IPS-NIHi11 (cell line): ENCODE measurements at places on chromosomes 5 and 9.

DNA sequence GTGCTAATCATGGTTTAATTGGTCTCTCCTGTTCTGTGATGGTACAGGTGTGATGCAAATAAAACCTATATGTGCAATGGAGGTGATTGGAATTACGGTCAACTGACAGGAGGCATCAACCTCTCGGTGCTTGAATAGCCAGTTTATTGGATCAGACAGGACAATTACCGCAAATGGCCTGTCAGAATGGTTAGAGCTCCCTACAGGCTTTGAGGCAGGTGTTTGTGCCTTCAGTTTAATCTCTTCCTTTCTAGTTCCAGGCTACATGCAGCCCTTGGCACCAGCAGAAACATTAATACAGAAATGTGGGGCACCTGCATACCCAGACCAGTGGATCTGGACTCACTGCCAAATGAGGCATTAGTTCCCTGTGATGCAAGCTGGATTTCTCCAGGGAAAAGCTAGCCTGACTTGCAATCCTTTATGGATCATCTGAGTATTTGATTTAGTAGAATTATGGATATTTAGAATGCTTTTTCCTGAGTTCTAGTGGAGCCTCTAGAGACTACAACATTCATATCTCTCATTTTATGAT, 128.6 kb downstream of the MAT2B start:
- DNase-seq: no peak

DNA sequence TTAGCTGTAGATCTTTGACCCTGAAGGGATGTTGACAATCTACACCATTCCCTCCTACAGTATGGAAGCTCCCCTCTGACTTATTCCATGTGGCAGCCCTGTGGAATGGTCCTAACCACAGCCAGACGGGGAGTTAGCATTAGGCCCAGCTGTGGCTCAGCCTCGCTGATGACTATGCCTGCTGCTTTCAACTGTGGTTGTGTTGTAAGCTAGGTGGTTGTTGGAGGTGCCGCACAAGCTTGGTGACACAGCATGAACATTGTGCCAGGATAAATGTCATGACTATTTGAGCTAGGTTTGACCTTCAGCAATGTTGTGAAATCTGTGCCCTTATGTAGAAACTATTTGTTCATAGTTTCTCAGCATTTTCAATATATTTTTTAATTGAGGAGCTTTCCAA, 40.6 kb downstream of the SGCD start:
- no peak for DNase-seq

DNA sequence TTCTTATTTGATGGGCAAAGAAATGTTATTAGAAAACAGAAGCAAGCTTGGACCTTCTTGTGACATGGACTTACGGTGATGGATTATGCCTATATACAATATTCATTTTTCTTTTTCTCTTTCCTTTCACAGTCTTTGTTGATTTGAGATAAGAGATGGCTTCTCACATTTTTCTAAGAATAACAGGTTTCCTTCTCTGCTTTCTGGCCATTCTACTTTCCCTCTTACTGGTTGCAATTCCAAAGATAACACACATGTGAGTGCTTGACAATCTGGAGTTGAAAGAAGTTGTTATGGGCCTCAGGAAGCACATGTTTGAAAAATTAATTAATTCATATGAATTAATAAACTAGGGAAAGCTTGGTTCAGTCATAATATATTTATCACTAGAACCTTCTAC, 89.8 kb upstream of the RPS23 start:
- no peak for DNase-seq

GRCh38 chr9:84261070-84261746, 79.3 kb downstream of the SLC28A3 start:
- peak; percentile 85 for DNase-seq

- no peak for DNase-seq
Measured at GRCh38 chr5:86814907-86815306, 197.2 kb downstream of the COX7C start.

DNA sequence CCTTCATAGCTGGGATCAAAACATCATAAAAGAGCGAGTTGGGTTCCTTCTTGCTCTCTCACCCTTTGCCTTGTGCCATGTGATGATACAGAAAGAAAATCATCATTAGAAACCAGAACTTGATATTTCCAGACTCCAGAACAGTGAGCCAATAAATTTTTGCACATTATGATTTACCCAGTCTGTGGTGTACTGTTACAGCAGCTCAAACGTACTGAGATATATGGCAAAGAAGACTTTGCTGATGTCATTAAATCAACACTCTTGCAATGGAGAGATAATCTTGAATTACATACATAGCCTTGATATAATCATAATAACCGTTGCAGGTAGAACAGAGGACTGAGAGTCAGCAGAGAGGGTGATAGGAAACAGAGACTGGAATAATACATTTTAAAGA, 1271.6 kb downstream of the CDH12 start:
- no peak for DNase-seq

- DNase-seq: no peak
Measured at GRCh38 chr9:137278721-137279711, 1.5 kb downstream of the TOR4A start.

- DNase-seq: peak; percentile 86
Measured at GRCh38 chr5:71719063-71719964, at the start of gene CARTPT. TSS of gene CARTPT (plus strand) at chr5:71719275. CDS start at chr5:71719294, 19 bp downstream.
